ENCODE measurements at places on chromosomes 5 and 9.

- peak; percentile 47 for DNase-seq
Measured at GRCh38 chr9:126965541-126966428, 51.2 kb downstream of the RALGPS1 start.

DNA sequence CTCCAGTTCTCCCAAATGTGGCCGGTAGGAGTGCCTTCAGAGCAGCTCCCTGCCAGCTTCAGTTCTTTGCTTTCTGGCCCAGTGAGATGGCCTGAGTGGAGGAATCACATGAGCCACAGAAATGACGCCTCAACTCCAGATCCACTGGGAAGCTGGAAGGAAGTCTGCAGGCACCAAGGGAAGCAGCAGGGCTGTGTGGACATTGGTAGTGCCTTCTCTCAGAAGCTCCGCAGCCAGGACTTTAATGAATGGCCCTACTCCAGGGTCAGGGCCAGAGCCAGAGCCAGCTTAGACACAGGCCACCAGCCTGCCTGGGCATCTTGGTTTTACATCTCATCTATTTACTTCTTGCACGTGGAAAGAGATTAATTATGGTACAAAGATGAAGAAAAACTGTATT is 12.0 kb upstream of the PSMB7 start:
- no peak for DNase-seq

DNA sequence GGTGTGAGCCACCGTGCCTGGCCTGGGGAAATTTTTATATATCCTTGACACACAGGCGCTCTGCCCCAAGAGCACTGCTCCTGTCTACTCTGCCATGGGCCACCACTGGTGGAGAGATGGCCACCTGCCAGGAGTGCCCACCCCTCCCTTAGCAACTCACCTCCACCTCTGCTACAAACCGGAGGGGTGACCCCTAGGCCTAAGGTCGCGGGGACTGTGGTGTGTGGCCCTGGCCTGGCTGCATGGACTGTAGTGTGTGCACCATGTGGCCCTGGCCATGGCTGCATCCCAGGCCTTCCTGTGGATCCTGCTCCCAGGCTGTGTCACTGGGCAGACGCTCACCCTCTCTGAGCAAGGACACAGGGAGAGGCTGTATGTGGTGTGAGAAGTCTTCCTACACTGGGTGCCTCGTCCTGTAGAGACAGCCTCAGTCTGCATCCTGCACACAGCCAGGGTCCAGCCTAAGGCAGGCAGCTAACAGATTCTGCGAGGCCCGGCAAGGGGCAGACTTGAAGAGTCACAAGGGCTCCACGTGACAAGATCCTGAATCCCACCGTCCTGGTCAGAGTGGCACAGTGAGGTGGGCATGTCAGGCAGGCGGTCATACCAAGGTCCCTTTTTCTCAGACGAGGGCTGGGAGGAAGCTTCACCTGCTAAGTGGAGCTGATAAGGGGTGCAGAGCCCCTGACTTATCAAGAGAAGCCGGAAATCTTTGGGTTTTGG is 10.3 kb downstream of the NINJ1 start:
- no peak for DNase-seq

- no peak for DNase-seq
Measured at GRCh38 chr9:134406366-134407120, 80.3 kb downstream of the RXRA start.

GRCh38 chr9:91591627-91592026 is 168.0 kb upstream of the NFIL3 start:
- no peak for DNase-seq

GRCh38 chr5:95178046-95178651 is 106.7 kb downstream of the MCTP1 start:
- DNase-seq: no peak

- DNase-seq: no peak
Measured at GRCh38 chr5:82551192-82551591, 273.0 kb upstream of the RPS23 start.

- peak; percentile 84 for DNase-seq
Measured at GRCh38 chr5:73201547-73202513, 28.8 kb downstream of the TMEM174 start.

GRCh38 chr5:96661855-96662724 is at the start of gene CAST:
TSS of gene CAST (plus strand) at chr5:96662376. CDS start at chr5:96662423, 47 bp downstream.
- DNase-seq: peak; percentile 83

GRCh38 chr5:50340757-50341156 is 100.3 kb downstream of the EMB start:
- no peak for DNase-seq

GRCh38 chr9:19033015-19033414 is at the start of gene SAXO1:
TSS of gene SAXO1 (minus strand) at chr9:19033209. CDS start at chr9:19032908, 301 bp downstream.
- DNase-seq: no peak

- DNase-seq: no peak
Measured at GRCh38 chr5:59143926-59144333, 561.1 kb downstream of the RAB3C start.

DNA sequence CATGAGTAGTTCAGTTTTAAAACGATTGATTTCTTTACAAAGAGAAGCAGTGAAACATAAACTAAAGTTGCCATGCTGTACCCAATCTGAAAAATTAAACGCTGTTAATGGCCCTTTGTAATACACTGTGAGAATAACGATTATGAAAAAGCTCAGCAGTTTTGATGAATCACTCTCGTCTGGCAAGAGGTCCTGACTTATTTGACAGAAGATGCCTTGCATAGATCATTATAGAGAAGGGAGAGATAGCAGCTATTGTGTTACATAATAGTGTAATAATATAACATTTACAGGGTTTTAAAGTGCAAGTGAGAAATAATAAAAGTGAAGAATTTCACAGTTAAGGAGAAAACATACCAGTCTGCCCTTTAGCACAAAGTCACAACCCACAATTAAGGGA is 361.5 kb upstream of the CDH10 start:
- no peak for DNase-seq

DNA sequence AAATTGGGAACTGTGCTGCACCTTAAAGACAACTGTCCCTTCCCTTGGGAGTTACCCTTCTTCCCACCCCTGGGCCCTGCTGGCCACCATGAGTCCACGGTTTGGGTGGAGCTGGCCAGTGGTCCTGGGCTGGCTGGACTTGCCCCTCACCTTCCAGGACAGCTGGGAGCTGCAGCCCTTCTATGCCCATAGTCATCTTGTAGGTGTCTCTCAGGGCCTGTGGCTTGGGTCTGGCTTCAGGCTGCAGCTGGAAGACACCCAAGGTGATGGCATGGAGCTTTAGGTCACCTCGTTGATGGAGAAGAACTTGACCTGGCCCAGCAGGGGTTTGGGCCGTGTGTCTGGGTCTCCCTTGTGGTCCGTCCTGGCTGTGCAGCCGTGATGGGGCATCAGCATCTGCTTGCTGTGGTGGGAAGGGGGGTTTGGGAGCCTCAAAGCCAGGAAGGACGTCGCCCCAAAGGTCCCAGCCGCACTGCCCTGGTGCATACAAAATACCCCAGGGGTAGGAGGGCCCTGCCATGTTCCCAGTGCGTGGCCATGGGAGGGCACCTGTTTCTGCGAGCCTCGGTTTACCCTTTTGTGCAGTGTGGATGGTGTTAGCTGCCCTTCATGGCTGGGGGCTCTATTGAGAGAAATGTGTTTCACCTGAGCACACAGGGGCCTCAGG is 8.9 kb downstream of the WNK2 start:
- no peak for DNase-seq

- DNase-seq: no peak
Measured at GRCh38 chr9:133284362-133284761, 9.4 kb upstream of the ABO start.

GRCh38 chr9:90142580-90142979 is 500.0 kb downstream of the DIRAS2 start:
- peak; percentile 58 for DNase-seq

DNA sequence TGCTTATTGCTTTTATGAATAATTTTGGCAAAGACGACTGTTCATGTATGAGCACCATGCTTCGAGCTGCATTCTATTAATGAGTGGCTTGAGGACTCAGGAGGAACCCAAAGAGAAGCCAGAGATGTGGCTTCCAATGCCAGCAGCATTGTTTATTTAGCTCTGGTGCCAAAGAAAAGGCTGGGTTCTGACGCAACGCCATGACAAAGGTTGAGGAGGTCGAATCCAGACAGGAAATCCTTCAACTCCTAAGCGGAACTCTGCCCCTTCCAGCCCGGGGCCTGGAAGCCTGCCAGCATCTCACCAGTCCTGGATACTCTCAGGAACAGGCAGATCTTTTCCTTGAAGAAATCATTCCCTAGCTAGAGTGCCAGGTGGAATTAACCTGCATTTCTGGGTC is 104.4 kb downstream of the ARHGAP26 start:
- DNase-seq: no peak

- DNase-seq: no peak
Measured at GRCh38 chr9:124004593-124004992, 7.0 kb upstream of the LHX2 start.

GRCh38 chr9:15642369-15642962 is 89.6 kb downstream of the CCDC171 start:
- DNase-seq: no peak

GRCh38 chr9:38699337-38699736 is 20.6 kb downstream of the FAM240B start:
- DNase-seq: no peak

DNA sequence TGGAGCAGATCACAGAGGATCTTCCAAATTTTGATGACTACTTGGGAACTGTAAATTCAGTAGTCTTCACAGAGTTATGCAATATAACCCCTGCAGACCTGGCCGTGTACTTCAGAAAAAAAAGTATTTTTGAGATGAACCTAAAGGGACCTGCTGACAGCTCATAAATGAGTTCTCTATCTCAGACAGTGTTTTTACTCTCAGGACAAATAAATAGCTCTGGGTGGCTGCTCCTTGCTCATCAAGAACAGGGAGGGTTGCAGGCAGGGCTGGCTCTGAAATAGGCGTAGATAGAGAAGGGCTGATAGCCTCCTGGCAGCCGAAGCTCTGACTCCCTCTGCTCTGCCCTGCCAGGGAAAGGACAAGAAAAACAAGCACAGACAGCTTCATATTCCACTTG is 64.8 kb downstream of the PLAC8L1 start:
- no peak for DNase-seq

DNA sequence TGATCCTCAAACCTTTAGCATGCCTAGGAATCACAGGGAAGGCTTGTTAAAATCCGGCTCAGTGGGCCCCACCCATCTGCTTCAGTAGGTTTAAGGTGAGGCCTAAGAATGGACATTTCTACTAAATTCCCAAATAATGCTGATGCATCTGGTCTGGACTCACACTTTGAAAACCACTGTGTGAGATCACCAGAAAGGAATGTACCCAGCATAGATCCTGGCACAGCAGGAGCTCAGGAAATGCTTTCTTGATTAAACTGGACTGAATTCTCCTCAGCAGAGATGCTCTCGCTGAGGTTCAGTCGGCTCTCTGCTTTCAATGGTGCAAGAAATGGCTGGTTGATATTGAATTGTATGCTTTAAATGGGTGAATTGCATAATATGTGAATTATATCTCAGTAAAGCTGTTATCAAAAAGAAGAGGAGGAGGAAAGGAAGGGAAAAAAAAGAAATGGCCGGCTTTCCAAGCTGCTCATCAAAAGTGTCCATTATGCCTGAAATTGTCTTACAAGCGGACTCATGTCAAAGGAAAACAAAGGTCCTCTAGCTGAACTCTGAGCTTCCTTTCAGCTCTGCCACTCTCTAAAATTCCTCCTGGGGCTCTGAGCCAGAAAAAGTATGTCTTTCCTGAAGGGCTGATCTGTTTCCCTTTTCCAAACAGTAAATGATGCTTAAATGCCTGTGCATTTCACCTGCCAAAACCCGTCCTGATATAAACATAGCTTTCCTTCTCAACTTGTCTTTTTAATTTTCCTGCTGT is 77.6 kb upstream of the SAP30L start:
- no peak for DNase-seq

DNA sequence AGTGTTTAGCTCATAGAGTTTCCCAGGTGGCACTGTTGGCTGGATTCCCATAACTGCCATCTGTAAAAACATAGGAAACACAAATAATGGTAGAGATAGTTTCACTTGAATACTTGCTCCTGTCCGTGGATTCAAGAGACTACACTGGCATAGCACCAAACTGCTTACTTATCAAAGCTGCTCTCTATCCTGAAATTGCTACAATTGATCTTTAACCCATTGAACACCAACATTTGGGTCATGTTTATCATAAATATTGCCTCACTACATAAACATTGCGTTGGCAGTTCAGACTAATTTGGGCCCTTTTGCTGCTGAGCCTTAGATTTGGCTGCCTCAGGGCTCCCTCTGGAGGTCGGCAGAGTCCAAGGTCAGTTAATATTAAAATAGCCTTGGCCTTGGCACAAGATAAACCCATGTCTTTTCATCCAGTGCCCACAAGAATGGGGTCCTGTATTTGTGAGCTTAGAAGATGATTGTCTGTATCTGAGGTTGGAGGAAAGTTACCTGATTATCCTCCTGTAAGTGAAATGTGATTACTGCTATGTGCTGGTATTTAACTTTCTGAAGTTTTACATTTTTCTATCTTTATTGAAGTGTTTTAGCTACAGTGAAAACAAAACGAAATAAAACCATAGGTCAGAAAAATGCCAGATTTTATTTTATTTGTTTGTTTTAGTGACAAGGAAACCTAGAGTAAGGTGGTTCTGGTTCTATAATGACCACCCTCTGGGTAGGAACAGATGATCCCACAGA is 4.0 kb upstream of the RANBP3L start:
- peak; percentile 16 for DNase-seq

DNA sequence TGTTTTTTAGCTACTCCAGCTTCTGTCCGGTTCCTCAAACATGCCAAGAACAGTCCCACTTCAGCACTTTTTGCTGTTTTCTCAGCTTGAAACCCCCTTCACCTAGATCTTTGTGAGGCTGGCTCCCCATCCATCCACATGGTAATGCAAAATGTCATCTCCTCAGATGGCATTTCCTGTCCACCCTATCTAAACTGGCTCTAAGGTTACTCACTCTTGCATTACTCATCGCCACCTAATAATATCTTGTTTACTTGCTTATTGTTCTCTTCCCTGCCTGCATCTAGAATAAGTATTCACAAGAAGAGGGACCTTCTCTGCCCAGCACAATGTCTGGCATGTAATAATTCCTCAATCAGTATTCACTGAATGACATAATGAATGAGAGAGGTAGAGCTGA is 220.1 kb downstream of the FAM114A2 start:
- no peak for DNase-seq

DNA sequence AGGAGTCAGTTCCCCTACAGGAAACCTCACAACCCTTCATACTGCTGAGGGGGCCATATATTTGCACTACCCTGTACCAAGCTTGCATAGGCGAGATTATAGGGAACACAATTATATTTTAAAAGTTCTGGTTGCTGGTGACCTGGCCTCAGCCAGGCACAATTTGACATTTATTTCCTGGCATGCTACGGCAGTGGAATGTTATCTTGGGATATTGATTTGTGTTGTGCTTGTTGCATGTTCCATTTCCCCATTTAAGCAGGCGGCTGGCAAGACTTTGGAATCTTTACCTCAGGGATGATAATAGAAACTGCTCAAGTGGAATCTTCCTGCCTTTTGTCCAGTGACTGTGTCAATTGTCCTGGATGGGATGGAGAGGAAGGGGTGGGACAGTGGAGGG is 67.0 kb upstream of the RPS23 start:
- no peak for DNase-seq
